D341Med (cell line): ENCODE measurements at places on chromosomes 1 and 21.

DNA sequence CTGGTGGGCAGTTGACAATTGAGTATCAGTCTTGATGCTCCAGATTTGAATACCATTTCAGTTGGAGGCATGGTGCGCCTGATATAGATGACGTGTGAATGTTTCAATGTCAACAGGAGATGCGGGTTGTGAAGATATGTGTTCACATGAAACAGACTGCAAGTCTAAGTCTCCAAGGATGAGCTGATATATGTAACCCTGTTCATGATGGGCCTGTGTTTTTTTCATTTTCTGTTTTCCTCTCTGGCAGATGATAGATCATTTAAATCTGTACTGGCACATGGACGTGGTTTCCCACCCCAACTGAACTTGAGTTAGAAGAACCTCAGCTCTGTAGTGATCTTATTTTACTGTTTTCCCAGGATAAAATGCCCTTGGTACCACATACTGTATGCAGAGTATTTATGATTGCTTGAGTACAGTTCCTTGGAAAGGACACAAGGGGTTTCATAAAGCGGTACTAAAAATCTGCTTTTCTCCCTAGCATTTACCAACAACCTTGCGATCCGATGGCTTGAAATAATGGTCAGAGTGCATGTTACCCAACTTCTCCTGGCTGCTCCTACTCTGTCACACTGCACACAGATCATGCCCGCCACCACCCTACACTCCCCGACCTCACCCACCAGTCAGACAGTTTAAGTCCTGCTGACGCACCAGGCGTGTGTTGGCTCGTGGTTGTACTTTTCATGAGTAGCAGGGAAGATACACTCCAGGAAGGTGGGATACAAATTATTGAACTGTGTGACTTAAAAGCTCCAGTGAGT is 131.1 kb downstream of the NFIA start:
- no peak for DNase-seq

- peak; percentile 64 for DNase-seq
These were observed 12.7 kb downstream of the C1QB start for GRCh38 chr1:22665752-22666151.

DNA sequence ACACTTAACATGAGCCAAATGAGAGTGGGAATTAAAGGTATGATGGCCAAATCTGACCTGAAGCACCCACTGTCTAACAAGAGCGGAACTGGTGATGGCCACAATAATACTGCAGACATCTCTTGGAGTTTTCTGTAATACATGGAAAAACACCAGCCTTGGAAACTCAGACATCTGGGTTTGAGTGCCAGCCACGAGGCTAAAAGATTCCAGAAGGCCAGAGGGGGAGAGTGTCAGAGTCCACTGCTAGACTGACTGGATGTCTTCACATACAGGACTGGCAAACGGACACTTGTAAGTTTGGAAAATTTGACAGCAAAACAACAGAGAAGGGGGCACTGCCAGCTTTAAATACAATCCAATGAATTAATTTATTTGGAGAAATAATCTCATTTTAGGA is 175.1 kb downstream of the ADSS2 start:
- no peak for DNase-seq

DNA sequence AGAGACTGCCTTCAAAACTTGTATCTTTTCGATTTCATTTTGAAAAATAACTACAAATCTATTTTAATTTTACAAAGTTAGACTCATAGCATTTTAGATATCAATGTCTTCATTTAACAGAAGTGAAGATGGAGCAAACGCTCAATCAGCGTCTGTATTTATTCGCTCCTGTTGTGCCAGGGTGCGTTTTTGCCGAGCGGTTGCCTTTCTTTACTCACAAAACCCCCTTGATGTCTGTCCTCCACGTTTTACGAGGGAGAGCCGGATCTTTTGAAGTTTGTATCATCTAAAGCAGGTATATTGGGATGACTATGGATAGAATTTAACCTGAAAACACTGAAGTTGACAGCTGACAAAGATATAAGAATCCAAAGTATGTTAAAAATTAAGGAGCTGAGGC is 44.6 kb downstream of the MRPL39 start:
- DNase-seq = no peak

GRCh38 chr1:175824079-175824478 is 80.7 kb upstream of the TNR start:
- peak; percentile 48 for DNase-seq

DNA sequence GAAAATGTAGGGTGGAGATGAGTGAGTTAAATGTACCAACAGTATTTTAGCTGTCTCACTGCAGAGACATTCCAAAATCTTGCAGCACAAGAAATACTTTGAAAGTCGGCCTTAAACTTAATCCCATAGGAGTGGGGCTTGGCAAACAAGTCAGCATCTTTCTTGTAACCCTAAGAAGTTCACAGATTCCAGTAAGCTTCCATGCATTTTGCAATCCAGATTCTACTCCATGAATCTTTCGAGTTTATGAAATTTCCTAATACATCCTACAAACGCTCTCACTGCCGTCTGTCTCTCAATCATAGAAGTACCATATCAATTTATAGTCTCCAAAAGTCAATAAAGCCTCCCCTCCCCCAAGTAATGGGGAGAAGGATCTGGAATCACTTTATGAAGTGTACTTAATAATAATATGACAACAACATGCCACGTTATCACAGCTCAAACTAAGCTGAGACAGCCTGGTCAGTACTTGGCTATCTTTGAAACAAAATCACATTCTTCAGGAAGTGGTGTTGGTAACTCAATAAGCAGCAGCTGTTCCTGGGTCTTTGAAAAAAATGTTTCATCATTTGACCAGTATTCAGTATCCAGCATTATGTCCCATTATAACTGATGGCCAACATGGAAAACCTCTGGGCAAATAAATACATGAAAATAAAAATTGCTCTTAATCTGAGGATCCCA is 317.4 kb upstream of the RUNX1 start:
- DNase-seq = no peak

GRCh38 chr1:102852613-102853012 is 255.7 kb downstream of the COL11A1 start:
- DNase-seq = no peak

- DNase-seq = no peak
These were observed 45.3 kb upstream of the KCNE1 start for GRCh38 chr21:34557261-34557660.

- no peak for DNase-seq
These were observed 294.1 kb upstream of the RUNX1 start for GRCh38 chr21:35343046-35343819.

DNA sequence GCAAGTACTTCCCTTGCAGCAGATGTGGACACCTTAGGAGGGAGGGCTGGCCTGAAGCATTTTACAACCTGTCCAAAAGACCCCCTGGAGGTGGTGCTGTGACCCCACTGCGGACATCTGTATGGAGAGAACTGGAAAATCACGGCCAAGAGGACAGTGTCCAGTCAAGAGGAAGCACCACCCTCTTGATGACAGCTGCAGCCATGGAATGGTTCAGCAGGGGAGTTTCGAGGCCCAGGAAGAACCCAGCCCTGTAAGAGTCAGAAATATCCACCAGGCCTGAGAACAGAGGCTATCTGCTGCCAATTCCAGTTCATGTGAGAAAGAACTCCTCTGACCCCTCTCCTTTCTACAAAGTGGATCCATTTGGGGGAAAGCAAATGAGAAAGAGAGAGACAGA is 126.8 kb downstream of the PLXNA2 start:
- DNase-seq = no peak

GRCh38 chr1:173423291-173423690 is 53.8 kb upstream of the PRDX6 start:
- no peak for DNase-seq

- DNase-seq = no peak
These were observed 6.6 kb downstream of the PEAR1 start for GRCh38 chr1:156899956-156900718.

- no peak for DNase-seq
These were observed 103.2 kb upstream of the ZNF644 start for GRCh38 chr1:91124989-91125417.

DNA sequence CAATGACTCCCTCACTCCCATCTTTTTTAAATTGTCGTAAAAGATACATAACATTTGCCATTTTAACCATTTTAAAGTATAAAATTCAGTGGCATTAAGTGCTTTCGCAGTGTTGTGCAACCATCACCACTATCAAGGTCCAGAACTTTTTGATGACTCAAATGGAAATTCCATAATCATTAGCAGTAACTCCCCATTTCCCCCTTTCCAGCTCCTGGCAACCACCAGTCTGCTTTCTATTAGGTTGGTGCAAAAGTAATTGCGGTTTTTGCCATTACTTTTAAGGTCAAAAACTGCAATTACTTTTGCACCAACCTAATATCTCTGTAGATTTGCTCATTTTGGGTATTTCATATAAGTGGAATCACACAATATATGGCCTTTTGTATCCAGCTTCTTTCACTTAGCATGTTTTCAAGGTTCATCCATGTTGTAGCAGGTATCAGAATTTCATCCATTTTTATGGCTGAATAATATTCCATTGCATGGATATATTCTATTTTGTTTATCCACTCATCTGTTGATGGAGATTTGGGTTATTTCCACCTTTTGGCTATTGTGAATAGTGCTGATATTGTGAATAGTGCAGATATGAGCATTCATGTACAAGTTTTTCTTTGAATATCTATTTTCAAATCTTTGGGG is 159.7 kb downstream of the HIVEP3 start:
- DNase-seq = no peak

- no peak for DNase-seq
These were observed 58.1 kb upstream of the ADAMTS5 start for GRCh38 chr21:27024971-27025370.

- no peak for DNase-seq
These were observed 88.4 kb upstream of the PDE4B start for GRCh38 chr1:65704318-65704717.

DNA sequence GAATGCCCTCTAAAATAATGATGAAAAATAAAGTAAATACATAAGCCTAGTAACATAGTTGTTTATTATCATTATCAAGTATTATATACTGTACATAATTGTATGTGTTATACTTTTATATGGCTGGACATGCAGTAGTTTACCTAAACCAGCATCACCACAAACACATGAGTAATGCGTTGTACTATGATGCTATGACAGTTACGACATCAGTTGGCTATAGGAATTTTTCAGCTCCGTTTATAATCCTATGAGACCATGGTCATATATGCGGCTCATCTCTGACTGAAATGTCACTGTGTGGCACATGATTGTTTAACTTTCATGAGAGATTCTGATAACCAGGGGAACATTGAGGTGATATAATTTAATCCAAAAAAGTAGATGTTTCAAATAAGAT is 352.1 kb downstream of the ST6GALNAC3 start:
- DNase-seq = no peak

DNA sequence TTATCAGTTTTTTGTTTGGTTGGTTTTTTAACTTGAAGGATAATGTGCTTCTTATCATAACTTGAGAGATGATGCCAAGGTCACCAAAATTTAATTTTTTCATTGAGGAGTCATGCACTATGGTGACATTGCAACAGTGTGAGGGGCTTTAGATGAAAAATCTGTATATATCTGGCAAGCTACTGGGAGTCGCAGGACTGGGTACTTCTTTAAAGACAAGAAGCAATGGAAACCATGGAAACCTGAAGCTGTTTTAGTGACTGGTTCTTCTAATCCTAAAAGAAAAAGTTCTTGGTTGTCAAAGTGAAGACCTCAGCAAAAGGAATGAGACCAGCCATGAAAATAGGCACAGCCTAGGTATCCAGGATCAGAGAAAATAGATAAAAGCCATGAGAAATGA is 31.1 kb downstream of the ZC3H11B start:
- no peak for DNase-seq

DNA sequence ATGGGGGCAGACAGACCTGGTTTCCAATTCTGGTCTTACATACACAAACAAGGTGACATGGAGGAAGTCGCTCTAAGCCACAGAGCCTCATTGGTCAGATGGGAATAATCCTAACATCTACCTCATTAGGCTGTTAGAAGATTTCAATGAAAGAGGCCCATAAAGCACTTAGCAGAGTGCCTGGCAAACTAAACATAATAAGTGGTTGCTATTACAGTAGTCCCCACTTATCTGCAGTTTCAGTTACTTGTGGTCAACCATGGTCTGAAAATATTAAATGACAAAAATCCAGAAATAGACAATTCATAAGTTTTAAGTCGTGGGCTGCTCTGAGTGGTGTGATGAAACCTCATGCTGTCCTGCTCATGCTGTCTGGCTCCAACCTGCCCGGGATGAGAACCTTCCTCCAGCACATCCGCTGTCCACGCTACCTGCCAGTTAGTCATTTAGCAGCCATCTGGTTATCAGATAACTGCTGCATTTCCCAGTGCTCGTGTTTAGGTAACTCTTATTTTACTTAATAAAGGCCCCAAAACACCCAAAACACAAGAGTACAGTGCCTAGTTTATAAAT is 112.3 kb downstream of the DDX20 start:
- DNase-seq = no peak

- no peak for DNase-seq
These were observed 44.8 kb upstream of the FMOD start for GRCh38 chr1:203395751-203396150.

- no peak for DNase-seq
These were observed 32.2 kb downstream of the CLEC20A start for GRCh38 chr1:178464566-178464965.

DNA sequence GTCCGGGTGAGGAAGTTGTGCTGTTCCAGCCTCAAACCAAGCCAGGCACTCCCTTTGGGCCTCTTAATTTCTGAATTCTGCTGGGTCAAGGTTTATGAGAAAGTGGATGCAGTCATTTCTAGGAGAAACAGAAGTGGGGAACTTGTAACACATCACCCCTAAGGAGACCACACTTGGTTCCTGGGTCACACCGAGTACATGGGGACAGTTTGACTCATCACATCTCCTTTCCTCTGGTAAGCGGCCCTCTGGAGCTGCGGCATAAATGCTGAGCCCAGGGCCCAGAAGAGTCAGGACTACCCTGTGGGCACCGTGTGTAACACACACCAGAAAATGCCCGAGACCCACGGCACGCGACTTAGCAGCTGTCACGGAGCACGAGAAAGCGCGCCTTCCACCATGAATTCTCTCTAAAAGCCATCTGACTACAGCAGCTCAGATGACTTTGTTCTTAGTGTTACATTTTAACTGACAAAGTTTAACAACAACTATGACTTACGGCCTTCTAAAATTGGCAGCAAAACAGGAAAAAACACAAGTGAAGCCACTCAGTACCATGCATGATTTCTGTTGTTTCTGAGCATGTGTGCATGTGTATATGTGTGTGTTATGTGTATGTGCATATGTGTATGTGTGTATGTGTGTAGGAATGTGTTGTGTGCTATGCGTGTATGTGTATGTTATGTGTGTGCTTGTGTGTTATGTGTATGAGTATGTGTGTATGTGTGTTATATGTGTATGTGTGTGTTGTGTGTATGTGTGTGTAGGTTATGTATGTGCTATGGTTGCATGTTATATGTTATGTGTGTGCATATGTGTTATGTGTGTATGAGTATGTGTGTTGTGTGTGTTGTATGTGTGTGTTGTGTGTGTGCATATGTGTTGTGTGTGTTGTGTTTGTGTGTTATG is 50.8 kb downstream of the TOMM20 start:
- DNase-seq = no peak

DNA sequence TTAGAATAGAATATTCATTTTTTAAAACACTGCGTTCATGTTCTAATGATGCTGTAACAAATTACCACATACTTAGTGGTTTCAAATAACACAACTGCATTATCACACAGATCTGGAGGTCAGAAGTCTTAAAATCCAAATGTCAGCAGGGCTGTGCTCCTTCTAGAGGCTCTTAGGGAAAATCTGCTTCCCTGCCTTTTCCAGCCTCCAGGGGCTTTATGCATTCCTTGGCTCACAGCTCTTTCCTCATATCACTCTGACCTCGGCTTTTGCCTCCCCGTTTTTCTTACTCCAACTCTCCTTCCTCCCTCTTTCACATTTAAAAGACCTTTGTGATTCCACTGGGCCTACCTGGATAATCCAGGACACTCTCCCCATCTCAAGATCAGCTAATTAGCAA is 18.6 kb upstream of the FMN2 start:
- no peak for DNase-seq

- DNase-seq = no peak
These were observed 59.3 kb downstream of the NCAM2 start for GRCh38 chr21:21057349-21058062.
